ENCODE measurements at places on chromosomes 3 and 15.

DNA sequence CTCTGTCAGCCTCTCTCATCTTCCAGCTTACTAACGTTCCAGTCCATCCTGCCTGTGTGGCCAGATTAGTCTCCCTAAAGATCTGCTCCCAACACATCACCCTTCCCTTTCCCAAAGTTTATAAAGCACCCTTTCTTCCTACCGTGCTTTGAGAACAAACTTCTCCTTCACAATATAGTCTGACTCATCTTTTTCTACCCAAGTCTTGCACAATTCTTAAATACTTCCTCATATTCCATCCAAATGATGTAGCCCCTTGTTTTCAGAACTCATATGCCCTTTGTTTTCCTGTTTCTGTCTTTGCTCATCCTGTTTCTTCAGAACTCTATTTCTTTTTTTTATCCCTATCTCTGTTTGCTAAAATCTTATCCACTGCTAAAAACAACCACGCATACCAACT is 326.8 kb downstream of the MFSD1 start:
- DNase-seq, result no peak

DNA sequence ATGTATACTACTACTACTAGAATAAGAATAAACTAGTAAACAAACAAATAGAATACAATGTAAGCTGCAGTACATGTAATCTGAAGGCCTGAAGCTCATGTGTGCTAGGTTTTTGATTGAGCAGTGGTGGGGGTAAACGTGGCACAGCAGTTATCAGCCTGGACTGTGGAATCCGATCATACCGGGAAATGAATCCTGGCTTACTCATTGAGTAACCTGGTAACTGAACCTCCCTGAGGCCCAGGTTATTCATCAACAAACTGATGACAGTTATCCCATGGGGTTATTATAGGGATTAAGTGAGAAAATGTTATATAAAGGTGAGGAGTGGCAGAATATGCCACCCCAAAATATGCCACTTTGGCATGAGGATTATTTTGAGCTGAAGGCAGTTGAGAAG is 339.1 kb downstream of the FHIT start:
- DNase-seq, result no peak

DNA sequence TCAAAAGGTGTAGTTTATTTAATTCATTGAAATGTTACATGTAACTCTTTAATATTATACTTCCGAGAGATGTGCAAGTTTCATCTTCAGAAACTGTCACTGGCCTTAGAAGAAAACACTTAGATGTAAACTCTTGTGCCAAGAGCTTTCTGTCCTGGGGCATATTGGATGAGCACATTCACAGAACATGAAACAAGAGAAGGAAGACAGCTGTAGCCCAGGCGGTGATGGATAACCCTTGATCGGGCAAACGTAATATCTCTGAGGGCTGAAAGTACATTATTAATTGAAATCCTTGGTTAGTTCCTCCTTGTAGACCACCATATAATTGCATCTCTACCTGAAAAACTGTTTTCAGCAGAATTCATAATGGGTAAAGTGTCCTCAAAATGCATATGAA is 67.4 kb downstream of the MECOM start:
- no peak for DNase-seq

DNA sequence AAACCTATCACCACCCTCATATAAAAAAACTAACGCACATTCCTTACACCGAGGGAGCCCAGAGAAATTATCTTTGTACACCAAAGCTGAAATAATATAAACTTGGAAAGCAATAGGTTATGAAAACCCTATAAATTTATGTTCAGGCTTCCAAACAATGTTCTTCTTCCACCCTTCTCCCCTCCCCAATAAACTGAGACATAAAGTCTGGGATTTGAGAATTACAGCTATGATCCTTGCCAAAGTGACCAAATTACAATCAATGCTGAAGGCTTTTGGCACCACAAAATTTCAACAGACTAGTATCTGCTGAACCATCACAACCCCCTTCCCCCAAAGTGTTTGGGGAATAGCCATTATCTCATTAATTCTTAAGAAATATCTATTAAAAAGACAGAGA is 237.8 kb downstream of the FMN1 start:
- DNase-seq, result no peak

GRCh38 chr15:92011611-92012367 is 158.3 kb downstream of the SLCO3A1 start:
- no peak for DNase-seq

DNA sequence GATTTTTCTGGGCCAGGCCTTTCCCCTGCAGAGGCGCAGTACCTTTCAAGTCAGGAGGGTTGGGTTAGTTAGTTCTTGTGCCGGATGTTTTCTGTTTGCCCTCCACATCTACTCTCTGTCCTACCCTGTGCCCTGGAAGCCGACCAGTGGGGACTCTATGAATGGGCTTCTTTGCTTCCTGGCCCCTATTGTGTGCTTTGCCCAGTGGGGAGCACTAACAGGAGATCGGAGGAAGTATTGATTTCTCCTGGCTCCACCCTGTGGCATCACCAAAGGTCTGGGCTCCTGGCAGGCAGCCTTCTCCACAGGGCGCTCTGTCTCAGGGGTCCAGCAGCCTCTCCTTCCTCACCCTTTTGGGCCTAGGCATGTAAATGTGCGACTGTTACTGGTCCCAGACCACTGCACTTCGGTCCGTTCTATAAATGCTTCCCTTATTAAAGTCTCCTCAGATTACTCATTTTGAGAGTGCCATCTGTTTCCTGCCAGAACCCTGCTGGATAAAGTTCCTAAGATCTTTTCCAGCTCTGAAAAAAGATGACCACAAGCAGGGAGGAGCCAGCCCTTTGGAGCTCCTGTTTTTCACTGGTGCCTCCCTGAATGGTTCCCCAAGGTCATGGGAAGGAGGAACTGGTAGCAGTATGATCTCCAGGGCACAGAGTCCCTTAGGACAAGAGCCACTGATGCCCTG is 44.5 kb downstream of the CTDSPL start:
- peak; percentile 65 for DNase-seq

GRCh38 chr15:63156086-63156710 is 1.1 kb downstream of the RPS27L start:
- DNase-seq, result no peak

DNA sequence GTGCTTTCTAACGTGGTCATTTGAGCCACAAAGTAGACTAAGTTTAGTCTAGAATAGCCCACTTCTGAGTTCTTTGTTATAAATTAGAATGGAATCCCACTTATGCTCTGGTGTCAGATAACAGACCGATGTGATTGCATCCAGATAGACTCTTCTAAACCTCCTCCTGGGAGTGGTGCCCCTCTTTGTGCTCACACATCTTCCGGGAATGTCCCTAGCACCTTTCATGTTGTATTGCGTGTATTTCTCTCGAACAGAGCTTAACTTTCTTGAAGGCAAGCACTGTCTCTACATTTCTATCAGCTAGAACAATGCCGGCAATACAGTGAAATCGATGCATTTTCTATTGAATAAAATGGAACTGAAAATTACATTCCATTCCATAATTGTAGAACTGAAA is 23.0 kb downstream of the CP start:
- DNase-seq, result no peak

- no peak for DNase-seq
These were observed 145.2 kb downstream of the FILIP1L start for GRCh38 chr3:99969136-99969535.

- DNase-seq, result no peak
These were observed 67.4 kb downstream of the MAP3K13 start for GRCh38 chr3:185430375-185430774.

DNA sequence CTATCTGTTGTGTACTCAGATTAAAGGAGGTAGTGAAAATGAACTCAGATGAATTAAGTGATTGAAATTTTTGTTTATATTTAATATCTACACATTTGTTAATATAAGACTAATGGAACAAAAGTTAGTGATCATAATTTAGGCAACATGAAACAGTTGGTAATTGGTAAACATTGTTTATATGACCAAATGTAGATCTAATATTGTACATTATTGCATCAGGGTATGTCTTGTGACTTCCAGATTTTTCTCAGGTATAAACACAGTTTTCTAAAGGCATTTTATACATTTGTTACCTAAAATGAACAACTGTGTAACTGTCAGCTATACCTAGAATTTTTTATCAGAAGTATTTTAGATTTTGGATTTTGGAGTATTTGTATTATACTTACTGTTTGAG is 14.8 kb downstream of the GMPS start:
- DNase-seq, result no peak

DNA sequence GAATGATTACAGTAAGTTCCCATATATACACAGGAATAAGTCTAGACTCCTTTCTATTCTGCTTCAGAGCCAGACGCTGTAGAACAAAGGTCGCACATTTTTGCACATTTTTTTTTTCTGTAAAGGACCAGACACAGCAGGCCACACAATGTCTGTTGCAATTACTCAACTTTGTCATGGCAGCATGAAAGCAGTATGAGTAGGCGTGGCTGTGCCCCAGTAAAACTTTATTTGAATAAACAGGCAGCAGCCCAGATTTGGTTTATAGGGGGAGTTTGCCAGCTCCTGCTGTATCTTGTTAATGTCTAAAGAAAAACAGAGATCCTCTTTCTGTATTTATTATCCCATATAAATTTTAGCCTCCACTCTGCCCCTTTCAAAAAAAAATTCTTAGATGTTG is 708.3 kb downstream of the FHIT start:
- no peak for DNase-seq

- peak; percentile 41 for DNase-seq
These were observed 910.2 kb downstream of the ROBO1 start for GRCh38 chr3:78857494-78858111.

GRCh38 chr15:101307897-101308603 is 13.0 kb upstream of the SNRPA1 start:
- DNase-seq, result no peak

DNA sequence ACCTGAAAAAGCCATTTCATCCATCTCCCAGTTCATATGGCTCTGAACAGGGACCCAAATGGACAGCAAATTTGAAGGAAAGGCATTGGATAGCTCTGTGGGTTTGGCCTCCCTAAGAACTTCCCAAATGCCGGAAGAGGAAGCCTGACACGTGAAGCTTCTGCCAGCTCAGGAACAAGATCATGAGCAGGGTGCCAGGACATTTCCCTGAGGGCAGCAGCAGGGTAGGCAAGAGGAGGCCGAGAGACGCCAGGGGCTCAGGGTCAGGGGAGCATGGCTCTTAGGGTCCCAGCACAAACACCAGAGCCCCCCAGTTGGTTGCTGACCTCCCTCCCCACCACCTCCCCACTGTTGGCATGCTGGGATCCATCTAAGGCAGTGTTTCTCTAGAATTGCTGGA is 187.5 kb downstream of the MEGF11 start:
- no peak for DNase-seq

- DNase-seq, result peak; percentile 28
These were observed at the start of gene MEGF11 for GRCh38 chr15:66253418-66254088. Gene MEGF11, minus strand, starts transcription at chr15:66253750. Its CDS starts 125,347 bp downstream, at chr15:66128403.

GRCh38 chr3:102005551-102005950 is 156.2 kb downstream of the NFKBIZ start:
- DNase-seq, result no peak

GRCh38 chr15:61501815-61502389 is 272.8 kb upstream of the RORA start:
- no peak for DNase-seq

GRCh38 chr15:41483519-41483918 is 10.2 kb upstream of the ITPKA start:
- DNase-seq, result no peak

DNA sequence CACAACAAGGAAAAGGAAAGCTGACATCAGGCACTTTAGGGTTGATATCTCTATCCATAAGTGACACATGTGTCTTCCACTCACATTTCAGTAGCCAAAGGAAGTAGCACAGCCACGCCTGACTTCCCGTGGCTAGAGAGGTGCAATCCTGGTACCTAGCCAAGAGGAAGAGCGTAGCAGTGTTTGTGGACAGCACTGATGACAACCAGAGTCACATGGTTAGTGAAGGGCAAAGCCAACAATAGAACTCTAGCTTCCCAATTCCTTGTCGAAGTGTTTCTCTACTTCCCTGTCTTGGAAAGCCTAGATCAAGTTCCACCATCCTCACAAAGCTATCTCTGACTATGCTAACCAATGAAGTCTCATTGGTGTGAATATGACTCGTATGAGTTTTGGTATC is 189.2 kb downstream of the RSL24D1 start:
- DNase-seq, result no peak

DNA sequence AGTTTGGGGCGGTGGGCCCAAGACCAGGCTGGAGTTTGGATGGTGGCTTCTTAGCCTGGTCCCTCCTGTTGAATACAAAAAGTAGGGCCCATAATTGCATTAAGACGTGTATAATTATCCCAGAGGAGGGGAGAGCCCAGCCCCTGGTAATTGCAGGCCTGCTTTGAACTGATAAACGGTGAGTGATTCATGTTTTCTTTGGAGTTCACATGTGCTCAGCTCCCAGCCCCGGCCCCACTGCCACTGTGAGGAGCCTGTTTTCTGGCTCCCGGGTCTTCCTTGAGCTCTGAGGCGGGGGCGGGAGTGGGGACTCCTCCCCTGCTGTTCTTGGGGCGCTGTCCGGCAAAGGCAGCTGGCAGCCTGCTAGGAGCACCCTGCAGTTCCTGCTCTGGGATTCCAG is 3.1 kb downstream of the PLXNA1 start:
- DNase-seq, result no peak

GRCh38 chr3:160544844-160545503 is 20.4 kb downstream of the KPNA4 start:
- no peak for DNase-seq

- DNase-seq, result no peak
These were observed 2.8 kb downstream of the OCA2 start for GRCh38 chr15:28096411-28096669.

- no peak for DNase-seq
These were observed 4.4 kb upstream of the FOXB1 start for GRCh38 chr15:59999612-60000112.

GRCh38 chr3:23993556-23994243 is 48.6 kb downstream of the NR1D2 start:
- DNase-seq, result no peak

GRCh38 chr15:59352683-59353082 is 20.0 kb downstream of the MYO1E start:
- no peak for DNase-seq

- DNase-seq, result no peak
These were observed 13.3 kb downstream of the GRAMD2A start for GRCh38 chr15:72184165-72184811.

GRCh38 chr3:101513419-101513986 is 491 bp upstream of the SENP7 start:
- no peak for DNase-seq

DNA sequence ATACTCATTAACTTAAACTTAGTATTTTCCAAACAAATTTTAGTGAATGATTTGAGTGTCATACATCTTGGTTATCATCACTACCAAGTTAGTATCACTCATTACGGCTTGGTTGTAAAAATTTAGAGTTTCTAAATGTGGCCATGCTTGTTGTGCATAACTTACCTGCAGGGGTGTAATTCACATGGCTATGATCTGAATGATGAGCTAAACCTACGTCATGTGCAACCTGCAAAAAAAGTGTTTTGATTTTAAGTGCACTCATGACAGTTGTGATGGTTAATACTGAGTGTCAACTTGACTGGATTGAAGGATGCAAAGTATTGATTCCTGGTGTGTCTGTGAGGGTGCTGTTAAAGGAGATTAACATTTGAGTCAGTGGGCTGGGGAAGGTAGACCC is 17.6 kb upstream of the CLDN16 start:
- no peak for DNase-seq

Data from WERI-Rb-1 (cell line).